ENCODE measurements at places on chromosomes 6 and 20.

- DNase-seq, result no peak
These were observed 128.1 kb downstream of the IPCEF1 start for GRCh38 chr6:154228521-154228905.

GRCh38 chr20:19872001-19872400 is 113.9 kb downstream of the RIN2 start:
- DNase-seq, result no peak

DNA sequence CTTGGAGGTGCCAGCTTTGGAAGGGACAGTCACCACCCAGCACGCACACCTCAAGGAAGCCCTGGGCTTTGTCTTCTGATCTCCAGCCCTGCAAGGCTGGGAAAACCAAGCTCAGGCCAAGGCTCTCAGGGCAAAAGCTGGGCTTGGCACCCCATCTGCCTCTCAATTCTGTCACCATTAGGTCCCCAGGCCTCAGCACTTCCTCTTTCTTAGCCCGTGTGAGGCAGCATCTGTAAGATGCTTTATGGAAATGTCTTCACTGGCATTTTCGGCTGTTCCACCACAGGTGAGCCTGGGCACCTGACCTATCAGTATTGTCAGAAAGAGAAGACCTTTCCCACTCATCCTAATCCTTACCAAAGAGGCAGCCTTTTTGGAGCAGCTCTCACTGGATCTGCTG is 24.6 kb downstream of the GMEB2 start:
- no peak for DNase-seq

- no peak for DNase-seq
These were observed 28.6 kb downstream of the CST8 start for GRCh38 chr20:23519556-23519955.

DNA sequence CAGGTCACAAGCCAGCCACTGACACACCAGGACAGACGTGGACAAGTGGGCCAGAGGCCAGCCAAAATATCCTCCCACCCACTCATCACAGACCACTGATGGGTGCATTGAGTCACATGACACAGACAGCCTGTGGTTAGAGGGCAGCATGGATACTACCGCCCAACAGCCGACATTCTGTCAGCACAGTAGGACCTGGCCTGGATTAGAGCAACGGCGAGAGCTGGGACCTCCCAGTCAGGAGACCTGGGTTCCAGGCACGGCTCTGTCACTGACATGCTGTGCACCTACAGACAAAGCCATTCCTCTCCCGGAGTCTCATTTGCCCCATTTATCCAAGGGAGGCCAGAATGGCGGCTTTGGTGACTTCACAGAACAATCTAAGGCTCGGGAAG is 8.0 kb downstream of the ZNF335 start:
- DNase-seq, result no peak

GRCh38 chr20:24942679-24943078 is 6.4 kb upstream of the CST7 start:
- no peak for DNase-seq

DNA sequence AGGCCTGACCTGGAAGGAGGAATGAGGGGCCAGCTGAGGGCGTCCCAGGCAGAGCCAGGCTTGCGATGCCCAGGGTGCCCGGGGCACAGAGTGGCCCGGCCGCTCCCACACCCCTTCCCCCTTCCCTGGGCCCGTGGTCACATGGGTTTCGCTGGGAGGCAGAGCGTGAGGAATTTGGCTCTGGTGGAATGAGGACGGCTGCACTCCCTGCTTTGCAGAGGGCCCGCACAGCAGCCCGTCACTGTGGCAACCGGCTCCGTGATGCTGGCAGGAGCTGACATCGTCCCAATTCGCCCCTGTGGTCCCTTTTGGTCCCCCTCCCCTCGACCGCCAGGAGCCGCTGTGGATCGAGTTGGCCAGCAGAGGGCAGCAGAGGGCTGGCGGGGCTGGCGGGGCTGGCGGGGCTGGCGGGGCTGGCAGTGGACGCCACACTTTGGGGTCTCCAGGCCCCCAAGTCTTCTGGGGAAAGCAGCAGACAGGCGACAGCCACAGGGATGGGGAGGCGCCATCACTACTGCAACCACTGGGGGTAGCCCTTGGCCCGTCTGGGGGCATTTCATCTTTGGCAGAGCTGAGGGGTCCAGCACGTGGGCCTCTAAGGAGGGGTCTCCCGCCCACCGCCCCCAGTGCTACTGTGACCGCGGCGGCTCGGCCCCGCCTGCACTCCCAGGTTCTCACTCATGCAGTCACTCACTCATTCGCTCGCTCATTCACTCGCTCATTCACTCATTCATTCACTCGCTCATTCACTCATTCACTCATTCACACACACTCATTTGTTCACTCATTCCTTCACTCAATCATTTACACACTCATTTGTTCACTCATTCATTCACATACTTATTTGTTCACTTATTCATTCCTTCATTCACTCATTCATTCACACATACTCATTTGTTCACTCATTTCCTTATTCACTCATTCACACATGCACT is 49.7 kb upstream of the BHLHE23 start:
- DNase-seq, result no peak

GRCh38 chr6:168376120-168376519 is 56.5 kb upstream of the DACT2 start:
- DNase-seq, result no peak

DNA sequence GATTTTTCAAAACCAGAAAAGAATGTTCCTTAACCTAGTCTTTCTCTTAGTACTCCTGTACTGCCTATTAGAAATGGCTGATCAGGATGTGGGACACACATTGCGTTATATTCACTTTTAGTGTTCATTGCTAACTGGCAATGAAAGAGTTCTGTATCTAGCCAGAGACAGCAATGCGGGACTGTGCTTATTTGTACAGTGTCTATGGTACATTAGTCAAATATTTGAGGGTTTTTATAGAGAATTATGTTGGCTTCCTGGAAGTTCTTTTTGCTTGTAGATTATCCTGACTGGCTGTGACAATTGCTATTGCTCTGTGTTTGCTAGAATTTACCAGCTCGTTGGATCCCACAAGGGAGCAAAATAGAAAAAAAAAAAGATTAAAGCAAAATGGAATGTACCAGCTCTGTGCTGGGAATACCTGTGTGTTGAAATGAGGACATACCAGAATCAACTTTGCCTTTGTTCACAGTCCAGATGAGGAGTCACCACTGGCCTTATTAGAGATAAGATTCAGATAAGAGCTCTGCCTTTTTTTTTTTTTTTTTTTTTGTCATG is 22.4 kb upstream of the IFNGR1 start:
- no peak for DNase-seq

DNA sequence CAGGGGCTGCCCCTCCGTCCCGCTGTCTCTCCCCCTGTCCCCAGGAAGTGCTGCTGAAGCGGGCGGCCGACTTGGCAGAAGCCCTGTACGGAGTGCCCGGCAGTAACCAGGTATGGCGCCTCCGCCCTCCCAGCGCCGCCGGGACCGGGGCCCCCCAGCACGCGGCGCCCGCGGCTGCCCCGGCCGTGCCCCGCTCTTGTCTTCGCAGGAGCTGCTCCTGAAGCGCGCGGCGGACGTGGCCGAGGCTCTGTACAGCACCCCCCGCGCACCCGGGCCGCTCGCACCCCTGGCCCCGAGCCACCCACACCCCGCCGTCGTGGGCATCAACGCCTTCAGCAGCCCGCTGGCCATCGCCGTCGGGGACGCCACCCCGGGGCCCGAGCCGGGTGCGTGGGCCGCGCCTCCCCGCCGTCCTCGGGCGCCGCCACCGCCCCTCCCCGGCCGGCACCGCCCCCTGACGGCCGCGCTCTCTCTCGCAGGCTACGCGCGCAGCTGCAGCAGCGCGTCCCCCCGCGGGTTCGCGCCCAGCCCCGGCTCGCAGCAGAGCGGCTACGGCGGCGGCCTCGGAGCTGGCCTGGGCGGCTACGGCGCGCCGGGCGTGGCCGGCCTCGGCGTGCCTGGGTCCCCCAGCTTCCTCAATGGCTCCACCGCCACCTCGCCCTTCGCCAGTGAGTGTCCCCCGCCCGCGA is 48.4 kb downstream of the CPXM1 start:
- no peak for DNase-seq

- DNase-seq, result no peak
These were observed 51.7 kb downstream of the FAM50B start for GRCh38 chr6:3900744-3901336.

DNA sequence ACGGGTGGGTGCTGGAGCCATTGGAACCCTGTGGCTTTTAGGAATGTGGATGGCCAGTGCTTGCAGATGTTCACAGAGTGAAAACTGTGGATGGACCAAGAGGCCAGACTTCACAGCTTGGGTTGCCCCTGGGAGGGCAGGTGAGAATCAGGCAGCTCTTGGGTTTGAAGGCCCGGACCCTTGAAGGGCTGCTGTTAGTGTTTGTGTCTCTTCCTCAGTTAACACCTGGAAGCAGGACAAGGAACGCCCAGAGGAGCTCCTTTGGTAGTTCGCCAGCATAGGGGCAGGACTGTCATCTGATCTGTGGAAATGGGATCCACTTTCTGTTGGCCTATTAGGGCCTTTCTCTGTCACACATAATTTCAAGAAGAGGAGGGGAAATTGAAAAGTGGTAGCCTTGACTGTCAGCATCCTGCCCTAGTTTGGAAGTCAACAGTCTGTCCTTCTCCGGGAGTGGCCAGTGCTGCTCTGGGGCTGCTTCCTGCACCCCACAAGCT is 43.6 kb downstream of the RIOK1 start:
- peak; percentile 6 for DNase-seq

- no peak for DNase-seq
These were observed 85.5 kb downstream of the BMP6 start for GRCh38 chr6:7811441-7811840.

GRCh38 chr20:49288250-49288751 is 10.4 kb upstream of the ZNFX1 start:
- no peak for DNase-seq

- DNase-seq, result no peak
These were observed 24.7 kb downstream of the GLO1 start for GRCh38 chr6:38678178-38678760.

Measured in HFF-Myc (cell line).